ENCODE measurements at places on chromosomes 6 and 20.

GRCh38 chr6:32774426-32774825 lies 11.1 kb upstream of the HLA-DQB2 start:
- DNase-seq: no peak

DNA sequence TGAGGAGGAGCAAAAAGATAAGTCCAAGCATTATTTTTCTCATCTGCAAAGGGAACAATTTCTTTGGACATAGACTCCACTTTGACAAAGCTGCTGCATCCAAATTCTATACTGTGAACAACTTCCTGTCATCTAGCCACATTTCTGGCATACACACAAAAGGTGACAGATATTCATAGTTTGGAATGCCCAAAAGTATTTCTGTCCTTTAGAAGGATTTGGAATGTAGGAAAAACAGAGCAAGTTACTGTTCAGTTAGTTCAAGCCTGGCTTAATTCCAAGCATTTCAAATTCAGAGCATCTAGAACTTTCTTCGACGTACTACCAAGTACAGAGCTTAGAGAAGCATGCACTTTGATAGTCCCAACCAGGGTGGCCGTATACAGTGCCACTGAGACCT lies 134.0 kb downstream of the PDE7B start:
- DNase-seq: no peak

DNA sequence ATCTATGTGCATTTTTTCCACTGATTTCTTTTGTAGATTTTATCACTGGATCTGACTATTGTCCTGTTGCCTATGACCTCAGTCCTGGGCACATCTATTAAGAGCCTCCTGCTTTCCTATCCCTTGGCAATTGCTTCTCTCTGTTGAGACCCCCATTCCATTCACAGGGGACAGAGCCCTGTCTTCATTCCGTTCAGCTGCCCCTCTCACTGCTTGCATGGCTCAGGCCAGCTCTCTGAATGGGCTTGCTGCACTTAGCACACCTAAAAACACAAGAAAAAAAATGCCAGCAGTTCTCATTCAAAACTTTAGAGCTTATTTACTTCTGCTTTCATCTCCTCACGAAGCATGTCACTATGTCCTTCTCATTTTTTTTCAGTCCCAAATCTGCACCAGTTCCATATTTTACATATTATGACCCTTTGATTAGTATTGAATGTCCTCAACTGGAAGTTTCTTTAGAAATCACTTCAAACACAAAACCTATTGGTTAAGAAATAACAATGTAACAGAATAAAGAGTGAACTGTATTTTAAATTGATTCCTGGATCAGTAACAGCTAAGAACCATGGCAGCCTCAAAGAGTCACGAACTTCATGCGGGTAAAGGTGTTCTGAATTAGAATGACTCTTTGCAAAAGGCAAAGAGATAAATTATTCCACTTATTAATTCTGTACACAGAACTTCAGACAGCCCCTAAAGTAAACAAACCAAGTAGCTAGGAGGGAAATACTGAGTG lies 616.5 kb downstream of the C6orf118 start:
- no peak for DNase-seq

DNA sequence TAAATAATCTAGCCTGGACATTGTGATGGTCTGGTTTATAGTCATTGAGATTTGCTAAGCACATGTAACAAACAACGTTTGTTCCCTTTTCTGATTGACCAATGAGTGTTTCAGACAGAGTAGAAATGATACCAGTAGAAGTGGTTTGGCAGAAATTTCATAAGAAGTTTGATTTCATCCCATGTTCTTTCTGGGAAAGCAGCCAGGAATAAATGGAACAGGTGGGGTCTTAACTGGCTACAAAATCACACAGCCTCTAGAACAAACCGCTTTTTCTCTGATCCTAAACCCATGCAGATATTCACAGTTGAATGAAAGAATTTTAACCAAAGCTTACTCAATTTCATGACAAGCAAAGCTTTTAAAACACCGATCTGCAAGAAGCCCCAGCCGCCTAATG lies 227.5 kb downstream of the UST start:
- DNase-seq: no peak

- no peak for DNase-seq
These were observed 155.2 kb downstream of the TTLL2 start for GRCh38 chr6:167479901-167480648.

DNA sequence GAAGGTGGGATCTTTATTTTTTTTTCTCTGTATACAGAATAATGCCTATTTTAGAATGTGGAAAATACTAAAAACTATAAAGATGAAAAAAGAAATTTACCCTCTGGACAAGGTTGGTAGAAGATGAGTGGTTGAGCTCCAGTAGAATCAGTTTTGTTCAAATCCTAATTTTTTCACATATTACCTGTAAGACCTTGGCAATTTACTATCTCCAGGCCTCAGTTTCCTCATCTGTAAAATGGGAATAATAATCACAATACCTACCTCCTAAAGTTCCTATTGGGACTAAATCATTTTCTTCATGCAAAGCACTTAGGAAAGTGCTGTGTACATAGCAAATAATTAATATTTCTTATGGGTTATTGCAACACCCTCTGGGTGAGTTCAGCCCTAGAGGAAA lies 28.4 kb downstream of the DAAM2 start:
- DNase-seq: no peak

- no peak for DNase-seq
These were observed 15.2 kb downstream of the EFHC1 start for GRCh38 chr6:52435345-52435744.

GRCh38 chr6:82703230-82703629 lies 339.6 kb downstream of the TPBG start:
- no peak for DNase-seq

GRCh38 chr20:31675828-31676608 lies 38.3 kb downstream of the COX4I2 start:
- DNase-seq: peak; percentile 91

- no peak for DNase-seq
These were observed 107.8 kb downstream of the SMLR1 start for GRCh38 chr6:130934848-130935585.

DNA sequence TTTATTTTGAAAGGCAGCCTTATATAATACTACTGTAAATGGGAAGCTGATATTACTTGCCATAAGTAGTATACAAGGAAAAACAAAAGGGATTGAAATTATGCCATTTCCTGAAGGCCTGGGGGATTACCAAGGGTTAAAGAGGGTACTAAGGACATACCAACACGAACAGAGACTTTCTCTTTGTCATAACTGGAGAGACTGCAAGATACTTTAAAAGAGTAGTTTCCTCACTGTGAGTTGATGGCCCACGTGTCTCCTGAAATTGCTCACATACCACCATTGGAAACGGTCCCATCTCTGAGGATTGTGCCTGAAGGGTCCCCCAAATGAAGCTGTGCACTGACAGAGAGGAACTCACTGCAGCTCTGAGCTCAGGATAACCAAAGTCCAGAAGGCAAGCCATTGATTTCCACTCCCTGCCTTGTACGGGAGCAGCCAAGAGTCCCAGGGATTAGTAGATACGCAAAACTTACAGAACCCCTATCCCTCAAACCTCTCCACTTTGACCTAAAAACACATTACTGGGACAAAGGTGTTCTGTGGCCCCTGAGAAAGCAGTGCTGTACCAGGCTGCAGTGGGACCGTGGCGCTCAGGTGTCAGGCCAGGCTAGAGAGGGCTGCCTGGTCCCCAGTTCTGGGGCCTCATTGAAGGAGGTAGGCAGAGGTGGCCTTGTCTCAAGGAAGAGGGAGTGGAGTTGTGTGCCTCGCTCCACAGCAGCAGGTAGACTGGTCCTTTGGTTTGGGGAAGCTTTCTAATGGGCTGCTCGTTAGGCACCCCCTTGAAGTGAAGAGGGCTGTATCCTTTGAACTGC lies 15.2 kb downstream of the PSMG4 start:
- DNase-seq: no peak

DNA sequence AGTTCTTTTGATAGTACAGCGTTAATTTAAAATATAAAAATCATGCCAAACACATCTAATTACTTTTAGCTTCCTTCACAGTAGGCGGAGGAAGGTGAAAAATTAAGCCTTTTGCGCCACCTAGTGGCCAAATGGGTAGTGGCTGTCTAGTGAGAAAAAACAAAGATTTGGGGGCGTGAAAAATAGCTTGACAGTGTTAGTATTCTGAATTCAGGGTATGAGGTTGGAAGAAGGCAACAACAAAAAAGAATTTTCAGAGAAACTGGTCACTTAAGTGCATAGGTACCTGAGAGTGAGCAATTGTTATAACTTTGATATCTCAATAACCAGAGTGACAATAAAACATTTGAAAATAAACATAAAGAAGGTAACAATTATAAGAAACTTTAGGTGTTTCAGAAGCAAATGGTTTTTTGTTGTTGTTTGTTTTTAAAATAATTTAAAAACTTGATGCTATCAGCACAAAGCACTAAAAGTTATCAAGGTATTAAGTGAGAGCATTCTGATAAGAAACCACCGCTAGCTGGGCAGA lies 14.3 kb downstream of the PSMB9 start:
- DNase-seq: peak; percentile 80

DNA sequence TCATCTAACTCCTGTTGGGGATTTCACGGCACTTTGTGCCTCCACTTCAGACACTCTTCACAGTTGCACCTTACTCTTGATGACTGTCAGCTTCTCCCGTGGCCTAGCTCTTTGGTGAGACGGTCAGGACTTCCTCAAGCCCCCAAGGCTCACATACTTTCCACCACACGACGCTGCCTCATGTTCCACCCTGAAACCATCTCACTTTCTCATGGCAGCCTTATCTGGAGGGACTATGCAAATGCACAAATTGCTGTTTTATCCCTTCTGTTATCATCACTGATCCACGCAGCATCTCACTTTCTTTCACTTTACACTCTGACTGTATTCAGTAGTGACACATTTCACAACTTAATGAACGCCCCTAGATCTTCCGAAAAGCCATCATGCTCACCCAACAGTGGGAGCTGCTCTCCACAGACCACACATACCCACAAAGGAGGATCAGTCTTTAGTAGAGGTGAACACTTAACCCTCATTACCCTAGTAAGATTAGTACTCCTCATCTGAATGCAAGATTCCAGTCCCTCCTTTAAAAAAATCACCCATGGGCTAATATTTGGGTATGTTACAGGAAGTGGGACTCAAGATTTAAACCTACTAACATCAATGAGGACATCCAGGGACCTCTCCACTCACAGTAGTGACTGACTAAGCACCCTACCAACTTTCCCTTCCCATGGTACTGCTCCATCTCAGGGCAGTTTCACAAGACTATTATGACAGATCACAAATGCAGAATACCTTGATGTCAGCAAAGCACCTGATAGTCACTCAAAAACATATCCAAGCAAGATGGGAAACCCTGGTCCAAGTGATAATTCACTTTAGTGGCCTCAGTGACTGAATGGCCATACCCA lies 35.4 kb downstream of the FYN start:
- DNase-seq: no peak

- DNase-seq: no peak
These were observed 295.5 kb upstream of the ZNF337 start for GRCh38 chr20:25992146-25992545.

GRCh38 chr6:29958046-29958445 lies 15.7 kb downstream of the HLA-A start:
- no peak for DNase-seq

DNA sequence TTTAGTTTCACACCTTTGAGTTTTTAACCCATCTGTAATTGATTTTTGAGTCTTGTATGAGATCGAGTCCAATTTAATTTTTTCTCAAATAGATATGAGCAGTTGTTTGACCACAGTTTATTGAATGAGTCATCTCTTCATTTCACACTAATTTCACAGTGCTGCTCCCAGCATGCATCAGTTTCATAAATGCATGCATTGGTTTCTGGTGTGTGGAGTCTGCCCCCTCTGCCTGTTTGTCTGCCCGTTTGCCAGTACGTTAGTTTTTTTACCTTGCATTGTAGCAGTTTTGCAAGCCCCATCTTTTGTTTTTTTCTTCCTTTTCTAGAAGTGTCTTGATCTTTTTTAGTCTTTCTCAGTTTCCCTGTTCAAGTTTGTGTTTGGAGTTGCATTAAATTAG lies 11.9 kb downstream of the SLX4IP start:
- DNase-seq: peak; percentile 83

- DNase-seq: no peak
These were observed 18.6 kb downstream of the CMTR1 start for GRCh38 chr6:37451441-37452193.

DNA sequence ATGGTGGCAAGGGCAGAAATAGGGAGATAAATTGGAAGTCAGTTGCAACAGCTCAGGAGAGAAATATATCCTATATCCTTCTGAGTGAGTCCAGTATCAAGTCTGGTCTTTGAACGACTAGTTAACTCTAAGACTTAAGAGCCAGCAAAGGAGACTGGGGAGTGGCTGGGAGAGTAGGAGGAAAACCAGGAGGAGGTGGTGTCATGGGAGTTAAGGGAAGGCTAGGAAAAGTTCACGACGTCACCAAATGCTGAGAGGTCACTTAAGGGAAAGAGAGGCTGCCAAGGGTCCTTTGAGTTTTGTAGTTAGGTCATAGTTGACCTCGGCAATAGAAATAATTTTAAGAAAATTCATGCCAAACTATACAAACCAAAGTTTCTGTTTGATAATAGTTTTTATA lies 25.1 kb downstream of the ACOT13 start:
- no peak for DNase-seq

DNA sequence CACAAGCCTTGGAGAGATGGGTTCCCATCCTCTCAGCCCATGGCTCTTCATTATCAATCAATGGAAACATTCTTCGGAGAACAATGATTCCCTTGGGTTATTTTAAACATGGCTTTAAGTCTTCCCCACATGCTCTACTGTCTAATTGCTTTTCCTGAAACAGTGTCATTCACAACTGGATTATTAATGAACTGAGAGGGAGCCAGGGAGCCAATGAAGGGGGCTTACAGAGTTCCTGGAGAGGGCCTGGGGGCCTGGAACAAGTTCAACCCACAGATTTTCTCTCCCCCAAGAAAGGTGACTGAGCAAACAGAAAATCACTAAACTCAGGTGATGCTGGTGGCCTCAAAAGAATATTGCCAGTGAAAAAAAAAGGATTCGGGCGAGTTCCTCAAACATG lies 1.3 kb upstream of the PPP1R16B start:
- no peak for DNase-seq

DNA sequence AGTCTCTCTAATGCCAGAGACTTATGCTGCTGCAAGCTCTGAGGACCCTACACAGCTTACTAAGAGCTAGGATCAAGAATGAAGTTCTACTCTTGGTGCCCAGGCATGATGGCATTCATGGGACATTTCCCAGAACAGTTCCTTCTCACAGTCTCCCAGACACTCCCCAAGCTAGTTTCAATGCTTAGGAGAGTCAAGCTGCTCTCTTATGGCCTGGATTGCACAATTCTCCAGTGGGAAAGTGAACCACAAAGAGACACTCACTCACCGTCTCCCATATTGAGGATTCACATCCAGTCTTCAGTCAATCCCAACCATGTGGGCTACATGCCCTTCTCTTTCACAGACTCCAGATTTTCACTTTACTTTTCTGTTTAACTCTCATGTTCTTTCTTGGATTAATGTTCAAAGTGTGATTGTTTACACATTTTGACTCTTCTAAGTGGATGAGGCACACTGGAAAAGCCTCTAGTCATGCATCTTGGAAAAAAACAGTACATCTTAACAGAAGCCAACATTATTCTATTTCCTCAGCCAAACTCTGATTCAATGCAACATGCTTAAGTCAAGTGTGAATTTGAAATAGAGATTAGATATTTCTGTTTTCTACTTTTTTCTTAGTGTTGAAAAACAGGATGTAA lies 447.8 kb upstream of the BTBD3 start:
- no peak for DNase-seq

All from Jurkat, Clone E6-1 (cell line).